HCT116 (cell line): ENCODE measurements at places on chromosomes 7 and 10. TPM values are rescaled to one million over a fixed set of nuclear protein-coding genes. Genes with fewer than 3 reads are reported as not detected.

The SFRP4 gene
- 0.25 TPM for total RNA-seq

GRCh38 chr7:53740971-53741370, 705.5 kb downstream of the POM121L12 start:
- DNase-seq = no peak
- H3K36me3 ChIP-seq = no peaks in the 10 kb centered on the region
- no peak overlapping the region for H3K27ac ChIP-seq

The EPHB4 gene
- 61.1 TPM for total RNA-seq

DNA sequence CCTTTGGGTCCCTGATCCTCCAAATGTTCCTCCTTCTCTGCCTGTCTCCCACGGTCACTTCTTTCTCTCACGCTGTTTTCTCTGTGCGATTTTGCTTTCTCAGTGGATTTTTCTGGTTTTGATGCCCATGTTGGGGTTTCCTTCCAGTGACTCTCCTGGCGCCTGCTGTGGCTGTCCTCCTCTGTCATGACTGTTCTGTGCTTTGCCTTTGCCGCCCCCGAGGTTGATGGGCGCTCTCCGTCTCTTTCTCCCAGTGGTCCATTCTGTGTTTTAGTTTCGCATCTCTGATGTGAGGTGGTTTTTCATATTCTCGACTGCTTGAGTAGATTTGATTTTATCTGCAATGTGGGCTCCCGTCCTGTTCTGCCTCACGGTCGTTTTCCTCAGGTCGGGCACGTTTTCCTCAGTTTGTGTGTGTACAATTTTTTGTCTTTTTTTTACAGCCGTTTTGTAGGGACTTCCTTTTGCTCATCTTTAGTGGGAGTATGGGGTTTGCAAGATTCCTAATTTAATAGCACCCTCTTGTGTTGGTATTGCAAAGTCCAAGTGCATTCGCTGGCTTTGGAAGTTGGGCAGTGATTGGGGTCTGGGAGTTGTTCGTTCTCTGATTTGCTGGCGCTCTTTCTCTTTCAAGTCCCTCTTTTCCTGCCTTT, 100.0 kb downstream of the INPP5A start:
- no peaks in the 10 kb centered on the region for H3K36me3 ChIP-seq
- H3K4me3 ChIP-seq = no peak overlapping the region
- no peaks in the 10 kb centered on the region for H3K27me3 ChIP-seq

DNA sequence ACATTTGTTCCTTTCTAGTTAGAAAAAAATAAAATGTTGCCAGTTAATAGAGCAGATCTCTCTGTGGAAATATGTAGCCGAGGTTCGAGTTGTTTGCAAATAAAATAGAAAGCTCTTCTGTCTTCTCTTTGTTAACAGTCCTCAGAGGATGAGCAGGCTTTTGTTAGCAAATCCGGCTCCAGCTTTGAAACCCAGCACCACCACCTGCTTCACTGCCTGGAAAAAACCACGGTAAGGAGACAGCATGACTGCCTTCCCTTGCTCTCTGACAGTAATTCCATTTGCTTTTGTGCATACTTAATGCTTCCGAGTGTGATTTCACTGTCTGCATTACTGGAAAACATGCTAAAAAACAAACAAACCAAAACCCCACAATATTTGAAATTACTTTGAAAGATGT, 115.6 kb downstream of the TSPAN12 start:
- no peak overlapping the region for H3K4me3 ChIP-seq
- H3K4me1 ChIP-seq = no peaks in the 10 kb centered on the region
- no peaks in the 10 kb centered on the region for H3K27me3 ChIP-seq

DNA sequence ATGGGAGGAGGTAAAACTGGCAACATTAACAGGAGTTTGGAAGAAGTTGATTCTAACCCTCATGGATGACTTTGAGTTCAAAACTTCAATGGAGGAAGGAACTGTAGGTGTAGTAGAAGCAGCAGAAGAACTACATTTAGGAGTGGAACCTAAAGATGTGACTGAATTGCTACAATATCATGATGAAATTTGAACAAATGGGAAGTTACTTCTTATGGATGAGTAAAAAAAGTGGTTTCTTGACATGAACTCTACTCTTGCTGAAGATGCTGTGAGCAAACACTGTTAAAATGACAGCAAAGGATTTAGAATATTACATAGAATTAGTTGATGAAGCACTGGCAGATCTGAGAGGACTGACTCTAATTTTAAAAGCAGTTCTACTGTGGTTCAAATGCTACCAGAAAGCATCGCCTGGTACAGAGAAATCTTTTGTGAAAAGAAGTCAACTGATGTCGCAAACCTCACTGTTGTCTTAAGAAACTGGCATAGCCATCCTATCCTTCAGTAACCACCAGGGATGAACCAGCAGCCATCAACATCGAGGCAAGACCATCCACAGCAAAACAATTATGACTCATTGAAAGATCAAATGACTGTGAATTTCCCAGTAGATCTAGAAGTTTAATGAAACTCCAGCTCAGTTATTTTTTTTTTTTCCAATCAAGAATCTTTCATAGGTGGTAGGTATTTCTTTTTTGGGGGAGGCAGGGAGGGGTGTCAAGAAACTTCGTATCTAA, 20.8 kb downstream of the BRAF start:
- H3K4me3 ChIP-seq = no peak overlapping the region
- no peak for DNase-seq
- no peaks in the 10 kb centered on the region for H3K27me3 ChIP-seq
- no peaks in the 10 kb centered on the region for H3K36me3 ChIP-seq

DNA sequence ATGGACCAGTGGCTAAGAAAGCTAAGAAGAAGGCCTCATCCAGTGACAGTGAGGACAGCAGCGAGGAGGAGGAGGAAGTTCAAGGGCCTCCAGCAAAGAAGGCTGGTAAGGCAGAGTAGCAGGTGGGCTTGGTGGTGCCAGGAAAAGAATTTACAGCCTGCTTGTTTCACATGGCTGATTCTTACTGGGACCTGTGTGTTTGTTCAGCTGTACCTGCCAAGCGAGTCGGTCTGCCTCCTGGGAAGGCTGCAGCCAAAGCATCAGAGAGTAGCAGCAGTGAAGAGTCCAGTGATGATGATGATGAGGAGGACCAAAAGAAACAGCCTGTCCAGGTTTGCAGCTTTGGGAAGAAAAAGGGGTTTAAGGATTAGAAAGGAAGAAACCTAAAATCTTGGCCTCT, 5.0 kb downstream of the NOLC1 start:
- no peak overlapping the region for H3K27ac ChIP-seq
- H3K36me3 ChIP-seq = peaks cover 64% of the 10 kb centered on the region
- peaks cover 8% of the 10 kb centered on the region for H3K4me1 ChIP-seq
- H3K27me3 ChIP-seq = no peaks in the 10 kb centered on the region
- H3K4me3 ChIP-seq = no peak overlapping the region

DNA sequence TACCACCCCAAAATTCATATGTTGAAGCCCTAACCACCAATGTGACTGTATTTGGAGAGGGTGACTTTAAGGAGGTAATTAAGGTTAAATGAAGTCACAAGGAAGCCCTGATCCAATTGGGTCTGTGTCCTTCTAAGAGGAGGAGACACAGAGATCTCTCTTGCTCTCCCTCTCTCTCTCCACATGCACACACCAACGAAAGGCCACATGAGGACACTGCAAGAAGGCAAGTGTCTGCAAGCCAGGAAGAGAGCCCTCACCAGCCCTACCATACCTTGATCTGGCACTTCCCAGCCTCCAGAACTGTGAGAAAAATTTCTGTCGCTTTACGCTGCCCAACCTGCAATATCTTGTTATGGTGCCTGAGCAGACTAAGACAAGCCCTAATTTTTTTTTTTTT, 56.0 kb upstream of the NEBL start:
- H3K27me3 ChIP-seq = no peaks in the 10 kb centered on the region
- no peaks in the 10 kb centered on the region for H3K4me1 ChIP-seq
- H3K36me3 ChIP-seq = no peaks in the 10 kb centered on the region

GRCh38 chr7:77830649-77831355, 32.2 kb downstream of the PHTF2 start:
- H3K4me1 ChIP-seq = peaks cover 13% of the 10 kb centered on the region
- no peaks in the 10 kb centered on the region for H3K36me3 ChIP-seq
- no peak overlapping the region for H3K4me3 ChIP-seq
- no peak for DNase-seq
- H3K27ac ChIP-seq = no peak overlapping the region

GRCh38 chr10:56823849-56824248, 462.8 kb upstream of the ZWINT start:
- no peak overlapping the region for H3K4me3 ChIP-seq
- no peak for DNase-seq
- H3K27ac ChIP-seq = no peak overlapping the region
- H3K36me3 ChIP-seq = no peaks in the 10 kb centered on the region
- H3K4me1 ChIP-seq = no peaks in the 10 kb centered on the region
- H3K27me3 ChIP-seq = no peaks in the 10 kb centered on the region

- H3K36me3 ChIP-seq = no peaks in the 10 kb centered on the region
- H3K4me3 ChIP-seq = no peak overlapping the region
- no peak for DNase-seq
- H3K27me3 ChIP-seq = no peaks in the 10 kb centered on the region
- H3K4me1 ChIP-seq = peaks cover 68% of the 10 kb centered on the region
Measured at GRCh38 chr7:101947899-101948298, 130.5 kb downstream of the CUX1 start.

GRCh38 chr7:23058408-23059096, 44.6 kb upstream of the HYCC1 start:
- H3K4me1 ChIP-seq = peaks cover 2% of the 10 kb centered on the region; the same call in 1 of the 2 replicates
- no peaks in the 10 kb centered on the region for H3K27me3 ChIP-seq
- no peak overlapping the region for H3K4me3 ChIP-seq
- H3K36me3 ChIP-seq = no peaks in the 10 kb centered on the region
- no peak overlapping the region for H3K27ac ChIP-seq

The ZDHHC16 gene
- 34.0 TPM for total RNA-seq

The PRPS1L1 gene
- total RNA-seq = not detected

DNA sequence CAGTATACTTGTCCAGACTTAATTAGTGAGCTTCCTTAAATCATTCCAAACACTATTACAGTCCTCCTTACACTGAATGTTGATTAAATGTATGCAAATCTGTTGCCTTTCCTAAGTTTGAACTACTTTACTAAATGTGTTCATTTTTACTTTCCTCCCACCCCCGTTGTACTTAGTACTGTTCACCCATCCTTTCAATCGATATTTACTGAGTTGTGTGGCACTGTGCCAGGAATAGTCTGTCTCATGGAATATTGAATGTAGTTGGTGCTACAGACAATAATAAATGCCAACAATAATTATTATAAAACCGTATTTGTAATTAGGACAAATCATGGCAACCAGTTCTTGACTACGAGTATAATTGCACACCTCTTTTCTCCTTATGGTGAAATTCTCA, 335.7 kb downstream of the GPR37 start:
- no peak overlapping the region for H3K27ac ChIP-seq
- H3K36me3 ChIP-seq = no peaks in the 10 kb centered on the region
- no peak overlapping the region for H3K4me3 ChIP-seq
- H3K4me1 ChIP-seq = no peaks in the 10 kb centered on the region
- no peak for DNase-seq

The FKBP9 gene
- 85.6 TPM for total RNA-seq

GRCh38 chr10:99869581-99870122, 87.2 kb downstream of the ABCC2 start:
- no peak for DNase-seq
- H3K27me3 ChIP-seq = no peaks in the 10 kb centered on the region
- no peak overlapping the region for H3K27ac ChIP-seq
- peaks cover 3% of the 10 kb centered on the region; the same call in 1 of the 2 replicates for H3K36me3 ChIP-seq
- H3K4me1 ChIP-seq = peaks cover 7% of the 10 kb centered on the region; the same call in 1 of the 2 replicates
- H3K4me3 ChIP-seq = no peak overlapping the region

The CHN2 gene
- 2.1 TPM for total RNA-seq

The IL15RA gene
- total RNA-seq = 10.5 TPM

- no peak overlapping the region for H3K27ac ChIP-seq
- no peaks in the 10 kb centered on the region for H3K27me3 ChIP-seq
- DNase-seq = no peak
- no peaks in the 10 kb centered on the region for H3K36me3 ChIP-seq
- H3K4me1 ChIP-seq = no peaks in the 10 kb centered on the region
Measured at GRCh38 chr7:154879629-154880028, 123.3 kb downstream of the PAXIP1 start.

The EN2 gene
- 0.32 TPM for total RNA-seq

GRCh38 chr10:71667387-71667752, 52.2 kb downstream of the C10orf105 start:
- H3K4me1 ChIP-seq = no peaks in the 10 kb centered on the region
- H3K27me3 ChIP-seq = no peaks in the 10 kb centered on the region
- H3K4me3 ChIP-seq = no peak overlapping the region
- no peak overlapping the region for H3K27ac ChIP-seq

DNA sequence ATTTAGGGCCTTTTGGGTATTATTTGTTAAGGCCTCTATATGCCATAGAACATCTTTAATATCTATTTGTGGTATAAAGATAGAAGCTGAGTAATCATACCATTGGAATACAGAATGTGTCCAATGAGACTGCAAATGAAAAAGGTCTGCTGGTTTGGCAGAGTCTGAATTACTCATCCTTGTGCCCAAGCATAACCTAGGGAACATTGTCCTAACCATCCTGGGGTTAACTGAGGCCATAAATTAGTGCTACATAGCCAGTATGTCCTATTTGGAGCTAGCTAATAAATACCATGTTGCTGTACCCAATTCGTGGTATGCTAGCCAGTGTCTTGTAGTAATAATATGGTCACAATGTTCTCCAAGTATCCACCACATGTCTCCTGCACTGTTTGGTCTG, 117.1 kb downstream of the ANKRD26 start:
- no peaks in the 10 kb centered on the region for H3K4me1 ChIP-seq
- H3K4me3 ChIP-seq = no peak overlapping the region

GRCh38 chr7:33237036-33237435, 107.7 kb downstream of the BBS9 start:
- DNase-seq = no peak
- no peak overlapping the region for H3K4me3 ChIP-seq
- no peaks in the 10 kb centered on the region for H3K27me3 ChIP-seq
- H3K36me3 ChIP-seq = no peaks in the 10 kb centered on the region
- H3K4me1 ChIP-seq = no peaks in the 10 kb centered on the region

The FAM25G gene
- total RNA-seq = not detected

DNA sequence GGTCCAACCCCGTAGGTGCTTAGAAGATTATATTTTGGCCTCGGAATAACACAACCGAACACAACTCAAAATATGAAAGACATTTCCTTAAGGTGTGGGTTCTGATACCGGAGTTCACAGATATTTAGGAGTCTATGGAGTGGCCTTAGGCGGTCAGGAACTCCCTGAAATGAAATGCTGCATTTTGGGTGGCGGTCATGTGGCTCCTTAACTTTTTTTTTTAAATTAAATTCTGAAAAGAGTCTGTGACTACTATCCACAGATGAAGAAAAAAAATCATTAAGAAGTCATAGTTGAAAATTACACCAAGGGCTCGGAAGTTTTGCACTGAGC, 290.9 kb upstream of the NFE2L3 start:
- no peak overlapping the region for H3K27ac ChIP-seq
- H3K4me1 ChIP-seq = peaks cover 3% of the 10 kb centered on the region; the same call in 1 of the 2 replicates
- H3K4me3 ChIP-seq = no peak overlapping the region
- DNase-seq = no peak
- H3K36me3 ChIP-seq = no peaks in the 10 kb centered on the region
- H3K27me3 ChIP-seq = peaks cover 35% of the 10 kb centered on the region

DNA sequence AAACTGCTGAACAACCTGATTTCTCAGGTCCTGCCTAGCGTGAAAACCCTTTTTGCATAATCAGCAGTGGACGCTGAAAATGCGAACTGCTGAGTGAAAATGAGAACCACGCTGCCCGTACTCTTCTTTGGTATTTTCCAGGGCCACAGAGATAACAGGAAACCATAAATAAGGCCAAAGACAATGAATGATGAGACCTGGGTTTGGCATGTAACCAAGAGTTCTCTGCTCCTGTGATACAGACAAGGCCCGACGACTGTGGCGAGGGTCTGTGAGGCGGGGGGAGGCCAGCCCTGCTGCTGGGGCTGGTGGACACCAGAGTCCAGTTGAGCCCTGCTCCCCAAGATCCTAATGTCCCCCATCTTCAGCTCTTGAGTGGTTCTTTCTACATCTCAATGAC, 236.0 kb downstream of the WDR11 start:
- H3K27me3 ChIP-seq = peaks cover 12% of the 10 kb centered on the region; the same call in 1 of the 2 replicates
- DNase-seq = no peak
- no peak overlapping the region for H3K4me3 ChIP-seq
- H3K4me1 ChIP-seq = peaks cover 3% of the 10 kb centered on the region; the same call in 1 of the 2 replicates
